ENCODE measurements at places on chromosomes 4 and X.

GRCh38 chrX:29478336-29479069 lies 736.9 kb upstream of the MAGEB2 start:
- no peak for DNase-seq

DNA sequence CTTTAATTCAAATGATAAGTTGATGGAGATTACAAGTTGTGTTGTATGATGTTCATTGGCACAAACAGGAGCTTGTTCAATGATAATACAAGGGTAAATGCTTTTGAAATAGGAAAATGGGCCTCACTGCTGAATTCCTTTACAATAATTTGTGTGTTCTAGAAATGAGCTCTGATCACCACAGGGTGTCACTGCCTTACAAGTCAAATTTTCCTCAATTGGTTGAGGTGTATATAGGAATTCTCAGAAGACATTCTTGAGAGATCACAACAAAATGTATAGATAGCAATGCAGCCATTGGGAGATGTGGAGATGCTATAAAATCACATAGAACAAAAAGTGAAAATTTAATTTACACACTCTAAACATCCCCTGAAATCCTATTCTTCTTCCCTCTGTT lies 49.6 kb downstream of the KLF8 start:
- DNase-seq = no peak

DNA sequence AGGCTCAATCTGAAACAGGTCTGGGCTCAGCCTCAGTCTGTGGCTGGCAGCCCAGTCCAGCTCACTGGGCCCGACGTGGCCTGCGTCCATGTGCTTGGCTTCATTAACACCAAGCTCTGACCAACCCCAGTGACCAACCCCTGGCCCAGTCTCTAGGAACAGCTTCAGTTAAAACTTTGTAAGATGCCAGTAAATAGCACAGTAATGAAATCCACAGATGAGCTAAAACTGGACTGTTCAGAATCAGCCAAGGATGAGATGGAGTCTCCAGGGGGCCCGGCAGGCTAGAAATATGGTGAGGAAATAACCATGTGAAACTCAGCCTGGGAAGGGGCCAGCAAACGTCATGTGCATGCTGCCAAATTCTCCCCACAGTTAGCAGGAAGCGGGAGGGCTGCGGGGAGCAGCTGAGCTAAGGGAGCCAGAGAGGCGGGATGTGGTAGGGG lies 37.1 kb upstream of the XPNPEP2 start:
- DNase-seq = no peak

DNA sequence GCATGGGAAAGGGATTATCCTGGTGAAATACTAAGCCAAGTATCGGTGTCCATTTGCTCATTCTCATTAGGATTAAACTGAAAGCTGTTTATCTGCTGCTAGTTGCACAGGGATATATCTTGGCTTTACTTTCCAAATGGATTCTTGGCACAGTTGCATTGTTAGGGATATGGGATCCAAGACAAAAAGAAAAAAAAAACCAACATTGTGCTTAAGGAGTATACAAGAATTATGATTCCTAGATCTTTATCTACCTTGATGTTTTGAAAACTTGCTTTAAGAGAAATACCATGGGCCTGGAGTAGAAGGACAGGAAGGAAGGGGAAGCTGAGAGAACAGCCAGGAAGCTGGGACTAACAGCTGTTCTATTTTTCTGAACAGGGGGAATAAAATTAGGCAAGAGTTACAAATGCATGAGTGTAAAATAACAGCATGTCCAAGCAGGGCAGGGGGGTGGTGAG lies 107.6 kb downstream of the ATXN3L start:
- no peak for DNase-seq

DNA sequence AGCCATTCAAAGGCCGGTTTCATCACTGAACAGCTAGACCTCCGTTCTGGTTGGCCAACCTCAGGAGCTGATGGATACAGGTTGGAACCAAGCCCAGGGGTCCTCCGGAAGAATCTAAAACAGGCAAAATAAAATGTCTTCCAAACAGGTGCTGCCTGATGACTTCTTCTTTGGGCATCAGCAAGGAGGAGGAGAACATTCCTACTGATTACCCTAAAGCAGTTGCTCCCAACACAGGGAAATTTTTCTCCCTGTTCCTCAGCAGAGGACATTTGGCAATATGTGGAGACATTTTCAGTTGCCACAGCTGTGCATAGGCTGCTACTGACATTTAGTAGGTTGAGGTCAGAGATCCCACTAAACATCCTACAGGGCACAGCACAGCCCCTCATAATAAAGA lies 319.3 kb upstream of the PPARGC1A start:
- DNase-seq = no peak

All from stimulated activated naive CD8-positive, alpha-beta T cell treated with anti-CD3 and anti-CD28 coated beads, Interleukin-15, Interleukin-2, amounts not matched to agents 100 U/mL and 50 U/mL, for 24 hours (primary cell).